ENCODE measurements at places on chromosomes 13 and 19. TPM values are rescaled to one million over a fixed set of nuclear protein-coding genes. Genes with fewer than 3 reads are reported as not detected.

- H3K27ac ChIP-seq = no peak overlapping the region
- no peak overlapping the region for H3K4me3 ChIP-seq
- H3K4me1 ChIP-seq = no peaks in the 10 kb centered on the region
- no peaks in the 10 kb centered on the region for H3K36me3 ChIP-seq
- H3K27me3 ChIP-seq = no peaks in the 10 kb centered on the region
Observed at GRCh38 chr19:38744874-38745273, 600 bp upstream of the CAPN12 start.

DNA sequence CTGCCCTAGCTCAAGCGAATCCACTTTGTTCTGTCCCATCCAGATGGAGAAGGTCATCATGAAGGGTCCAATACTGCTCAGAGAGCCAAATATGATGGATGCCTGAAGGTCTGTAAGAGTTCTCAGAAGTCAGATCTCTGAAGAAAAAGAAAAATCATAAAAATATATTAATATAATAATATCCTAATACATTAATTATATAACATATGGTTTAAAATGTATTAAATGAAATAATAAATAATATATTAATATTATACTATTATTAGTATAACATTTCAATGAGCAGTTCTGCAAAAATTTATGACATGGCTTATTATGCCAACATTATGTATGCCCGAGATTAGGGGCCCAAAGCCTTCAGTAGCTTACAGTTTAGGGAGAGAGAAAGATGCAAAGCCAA lies 78.2 kb upstream of the GPR12 start:
- H3K27me3 ChIP-seq = no peaks in the 10 kb centered on the region
- H3K27ac ChIP-seq = no peak overlapping the region
- H3K4me3 ChIP-seq = no peak overlapping the region
- H3K36me3 ChIP-seq = no peaks in the 10 kb centered on the region
- H3K4me1 ChIP-seq = no peaks in the 10 kb centered on the region
- no peak for DNase-seq

Gene INAFM1
- 2.9 TPM for total RNA-seq

- peak; percentile 17 for DNase-seq
- H3K36me3 ChIP-seq = no peaks in the 10 kb centered on the region
- H3K27me3 ChIP-seq = no peaks in the 10 kb centered on the region
Observed at GRCh38 chr19:17393002-17393401, 994 bp downstream of the CCDC194 start.

GRCh38 chr19:35045667-35046300 lies 4.3 kb downstream of the HPN start:
- H3K27me3 ChIP-seq = no peaks in the 10 kb centered on the region
- DNase-seq = peak; percentile 54
- H3K27ac ChIP-seq = no peak overlapping the region
- no peak overlapping the region for H3K4me3 ChIP-seq
- no peaks in the 10 kb centered on the region for H3K36me3 ChIP-seq
